Stimulated activated CD8-positive, alpha-beta memory T cell treated with anti-CD3 and anti-CD28 coated beads, Interleukin-4, amount 100 ng/mL, for 4 hours (primary cell): ENCODE measurements at places on chromosomes 4 and X.

GRCh38 chr4:109494563-109494962 lies 60.9 kb downstream of the SEC24B start:
- no peak for DNase-seq

DNA sequence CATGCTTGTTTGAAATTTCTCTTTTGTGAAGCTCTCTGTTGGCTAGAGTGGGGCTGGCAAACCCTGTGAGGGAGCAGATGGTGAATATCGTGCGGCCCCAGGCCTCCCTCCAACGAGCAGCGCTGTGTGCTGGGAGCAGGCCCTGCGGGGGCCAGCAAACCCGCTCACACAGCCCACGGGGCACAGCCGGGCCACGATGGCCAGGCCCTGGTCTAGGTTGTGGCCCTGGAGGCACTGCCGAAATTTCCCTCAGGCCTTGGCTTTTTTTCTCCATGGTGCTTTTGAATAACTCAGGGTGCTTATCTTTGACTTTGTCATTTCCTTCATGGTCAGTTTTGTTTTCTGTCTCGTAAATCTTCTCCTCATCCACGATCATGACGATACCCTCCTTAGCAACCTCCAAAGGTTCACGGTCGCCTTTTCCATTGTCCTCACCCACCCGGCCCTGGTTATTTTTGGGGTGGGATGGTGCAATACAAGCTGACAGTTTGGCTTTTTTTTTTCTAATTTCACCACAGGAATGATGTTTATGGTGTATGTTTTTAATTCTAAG lies 20.7 kb downstream of the PCGF3 start:
- DNase-seq = no peak

DNA sequence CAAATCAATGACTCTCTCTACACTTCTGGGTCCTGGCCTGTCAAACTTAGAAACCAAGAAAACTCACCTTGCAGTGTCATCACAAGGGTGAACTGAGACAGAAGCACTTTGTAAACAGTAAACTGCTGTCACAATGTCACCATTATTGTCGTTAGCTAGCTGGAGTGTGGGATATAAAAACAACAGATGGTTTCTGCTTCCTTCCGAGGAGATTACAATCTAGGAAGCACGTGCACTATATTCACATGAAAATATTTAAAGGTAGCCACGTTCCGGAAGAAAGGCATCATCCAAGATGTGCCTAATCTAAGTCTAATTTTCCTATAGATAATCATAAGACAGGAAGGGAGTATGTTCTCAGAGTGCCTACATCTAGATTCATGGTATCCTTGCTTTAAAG lies 64.7 kb upstream of the ACSL1 start:
- no peak for DNase-seq

- DNase-seq = no peak
These were observed 132.9 kb upstream of the KLF8 start for GRCh38 chrX:56099271-56099670.

- DNase-seq = no peak
These were observed 188.4 kb upstream of the GALNT7 start for GRCh38 chr4:172980219-172980618.

DNA sequence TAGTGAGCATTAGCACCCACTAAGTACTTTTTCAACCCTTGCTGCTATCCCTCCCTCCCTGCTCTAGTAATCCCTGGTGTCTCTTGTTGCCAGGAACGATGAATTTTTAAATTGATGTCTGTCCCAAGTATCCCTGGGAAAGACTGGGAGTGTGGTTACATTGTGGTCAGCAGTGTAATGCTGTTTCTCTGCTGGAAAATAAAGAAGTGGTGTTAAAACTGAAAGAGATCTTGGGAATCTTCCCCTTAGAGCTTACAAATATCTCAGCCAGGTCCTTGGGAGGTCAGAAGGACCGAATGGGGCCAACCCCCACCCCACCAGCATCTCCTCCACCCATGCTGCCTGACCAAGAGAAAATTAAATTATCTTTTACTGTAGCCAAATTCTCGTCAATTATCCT lies 174.5 kb upstream of the MXRA5 start:
- DNase-seq = no peak

GRCh38 chrX:72176981-72177380 lies 4.6 kb upstream of the PIN4 start:
- no peak for DNase-seq

DNA sequence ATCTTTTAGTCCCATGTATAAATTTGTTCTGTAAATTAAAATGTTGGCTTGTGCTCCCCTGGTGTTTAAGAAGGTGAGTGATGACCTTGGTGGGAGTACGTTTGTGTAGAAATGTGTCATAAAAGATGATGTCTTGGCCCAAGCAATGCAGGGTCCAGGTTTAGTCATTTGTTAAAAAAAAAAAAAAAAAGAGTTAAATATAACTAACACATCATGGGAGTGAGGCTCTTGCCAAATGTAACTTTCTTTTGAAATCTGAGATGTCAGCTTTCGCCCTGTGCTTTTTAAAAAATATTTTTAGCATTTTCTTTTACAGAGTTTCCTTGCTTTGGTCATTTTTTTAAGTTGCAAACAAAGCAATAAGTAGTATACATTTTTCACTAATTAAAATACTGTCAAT lies 135.6 kb downstream of the FBXO8 start:
- no peak for DNase-seq

DNA sequence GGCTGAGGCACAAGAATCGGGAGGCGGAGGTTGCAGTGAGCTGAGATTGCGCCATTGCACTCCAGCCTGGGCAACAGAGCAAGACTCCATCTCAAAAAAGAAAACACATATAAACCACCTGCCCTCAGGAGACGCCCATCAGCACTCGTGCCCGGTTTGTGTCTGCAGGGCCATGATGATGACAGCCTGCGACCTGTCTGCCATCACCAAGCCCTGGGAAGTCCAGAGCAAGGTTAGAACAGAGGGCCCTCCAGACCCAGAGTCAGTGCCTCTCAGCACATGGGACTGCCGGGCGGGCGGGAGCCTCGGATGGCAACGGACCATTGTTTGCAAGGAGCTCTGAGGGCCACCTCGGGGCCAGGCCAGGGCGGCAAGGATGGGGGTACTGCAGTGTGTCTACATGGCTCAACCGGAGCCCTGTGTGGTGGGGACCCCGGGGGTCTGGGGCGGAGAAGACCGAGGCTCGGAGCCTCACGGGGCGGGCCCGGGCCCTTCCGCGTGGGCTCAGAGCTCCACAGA lies 9.3 kb downstream of the ATP5ME start:
- DNase-seq = no peak

- DNase-seq = no peak
These were observed 31.3 kb downstream of the NIPAL1 start for GRCh38 chr4:48047896-48048295.

- no peak for DNase-seq
These were observed 60.4 kb upstream of the BCOR start for GRCh38 chrX:40158036-40158706.

- no peak for DNase-seq
These were observed 54.1 kb downstream of the XAGE2 start for GRCh38 chrX:52422884-52423283.

DNA sequence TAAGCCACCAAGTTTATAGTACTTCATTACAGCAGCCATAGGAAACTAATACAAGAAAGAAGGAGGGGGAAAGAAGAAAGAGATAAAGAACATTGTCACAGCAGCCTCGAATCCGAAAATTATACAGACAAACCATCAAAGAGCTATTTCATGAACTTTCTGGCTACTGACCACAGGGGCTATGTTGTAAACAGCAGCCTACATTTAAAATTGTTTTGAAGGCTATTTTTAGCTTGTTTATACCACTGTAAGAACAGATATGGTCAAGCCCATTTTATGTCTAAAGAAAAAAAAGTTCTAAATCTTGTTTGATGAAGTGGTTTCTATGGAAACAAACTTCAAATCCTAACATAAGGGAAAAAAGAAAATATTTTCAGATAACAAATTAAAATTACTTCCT lies 282.1 kb downstream of the GABRG1 start:
- no peak for DNase-seq

GRCh38 chr4:81694176-81694913 lies 222.6 kb upstream of the RASGEF1B start:
- no peak for DNase-seq

DNA sequence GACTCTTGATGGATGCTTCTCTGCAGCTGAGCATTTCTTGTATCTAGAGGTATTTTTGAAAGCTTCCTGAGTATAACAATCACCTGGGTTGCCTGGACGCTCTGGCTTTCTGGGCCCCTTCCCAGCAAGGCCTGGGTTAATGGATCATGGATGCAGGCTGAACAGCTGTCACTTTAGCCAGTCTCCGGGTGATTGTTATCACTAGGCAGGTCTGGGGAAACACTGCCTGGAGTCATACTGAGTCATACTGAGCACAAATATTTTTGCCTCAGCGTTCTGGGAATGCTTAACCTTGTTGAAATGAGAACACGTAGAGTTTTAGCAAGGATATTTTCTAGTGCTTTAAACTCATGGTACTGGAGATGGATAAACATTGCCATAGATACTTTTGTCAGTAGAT lies 102.6 kb downstream of the PHEX start:
- no peak for DNase-seq

GRCh38 chr4:169906104-169906503 lies 120.1 kb downstream of the MFAP3L start:
- DNase-seq = no peak

DNA sequence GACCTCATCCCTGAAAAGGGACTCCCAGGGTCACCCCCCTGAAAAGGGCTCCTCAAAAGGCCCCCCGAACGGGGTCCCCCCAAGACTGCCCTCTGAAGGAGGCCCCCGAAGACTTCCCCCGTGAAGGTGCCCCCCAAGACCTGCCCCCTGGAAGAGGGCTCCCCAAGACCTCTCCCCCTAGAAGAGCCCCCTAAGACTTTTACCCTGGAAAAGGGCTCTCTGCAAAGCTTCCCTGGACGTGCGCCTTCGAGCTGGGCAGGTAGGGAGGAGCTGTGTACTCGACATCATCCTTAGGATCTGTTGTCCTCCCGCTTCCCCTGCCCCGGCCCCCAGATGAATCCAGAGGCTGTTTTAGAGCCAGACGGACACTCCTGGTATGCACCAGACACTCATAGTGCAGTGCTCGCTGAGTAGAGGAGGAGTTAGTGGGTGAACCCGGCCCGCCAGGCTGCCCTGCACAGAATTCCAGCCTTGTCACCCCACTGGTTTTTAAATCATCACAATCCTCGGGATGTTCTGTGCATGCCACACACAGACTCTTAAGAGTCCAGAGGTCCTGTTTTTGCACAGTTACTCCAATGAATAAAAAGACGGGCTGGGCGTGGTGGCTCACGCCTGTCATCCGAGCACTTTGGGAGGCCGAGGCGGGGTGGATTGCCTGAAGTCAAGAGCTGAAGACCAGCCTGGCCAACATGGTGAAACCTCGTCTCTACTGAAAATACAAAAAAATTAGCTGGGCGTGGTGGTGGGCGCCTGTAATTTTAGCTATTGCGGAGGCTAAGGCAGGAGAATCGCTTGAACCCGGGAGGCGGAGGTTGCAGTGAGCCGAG lies 5.7 kb upstream of the SLC25A6 start:
- no peak for DNase-seq

DNA sequence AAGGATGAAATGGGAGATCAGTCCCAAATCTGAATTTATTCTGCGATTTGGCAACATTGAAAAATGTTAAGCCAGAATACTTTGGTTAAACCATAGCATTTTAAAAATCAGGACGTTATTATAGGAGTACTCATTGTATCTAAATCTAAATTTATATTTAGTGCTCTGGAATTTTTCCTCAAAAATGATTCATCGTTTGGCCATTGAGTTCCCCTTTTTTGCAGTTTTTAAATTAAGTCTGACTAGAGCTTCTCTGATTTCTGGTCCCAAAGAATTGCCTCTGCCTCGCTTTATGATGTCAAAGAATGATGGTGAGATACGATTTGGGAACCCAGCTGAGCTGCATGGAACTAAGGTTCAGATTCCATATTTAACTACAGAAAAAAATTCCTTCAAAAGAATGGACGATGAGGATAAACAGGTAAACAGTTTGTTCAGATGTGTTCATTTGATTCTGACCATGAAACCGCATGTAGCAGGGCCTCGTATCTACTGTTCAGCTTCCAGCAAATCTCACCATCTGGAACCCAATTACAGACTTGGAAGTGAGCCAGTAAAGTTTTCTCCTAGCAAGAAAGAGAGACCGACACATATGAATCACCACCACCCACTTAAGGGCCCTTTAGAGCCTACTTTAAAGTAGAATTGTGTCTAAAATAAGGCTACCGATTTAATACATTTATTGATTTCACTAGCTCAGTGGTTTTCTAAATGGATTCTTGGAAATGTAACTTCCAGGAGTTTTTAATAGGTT lies 75.6 kb downstream of the REPS2 start:
- DNase-seq = no peak

DNA sequence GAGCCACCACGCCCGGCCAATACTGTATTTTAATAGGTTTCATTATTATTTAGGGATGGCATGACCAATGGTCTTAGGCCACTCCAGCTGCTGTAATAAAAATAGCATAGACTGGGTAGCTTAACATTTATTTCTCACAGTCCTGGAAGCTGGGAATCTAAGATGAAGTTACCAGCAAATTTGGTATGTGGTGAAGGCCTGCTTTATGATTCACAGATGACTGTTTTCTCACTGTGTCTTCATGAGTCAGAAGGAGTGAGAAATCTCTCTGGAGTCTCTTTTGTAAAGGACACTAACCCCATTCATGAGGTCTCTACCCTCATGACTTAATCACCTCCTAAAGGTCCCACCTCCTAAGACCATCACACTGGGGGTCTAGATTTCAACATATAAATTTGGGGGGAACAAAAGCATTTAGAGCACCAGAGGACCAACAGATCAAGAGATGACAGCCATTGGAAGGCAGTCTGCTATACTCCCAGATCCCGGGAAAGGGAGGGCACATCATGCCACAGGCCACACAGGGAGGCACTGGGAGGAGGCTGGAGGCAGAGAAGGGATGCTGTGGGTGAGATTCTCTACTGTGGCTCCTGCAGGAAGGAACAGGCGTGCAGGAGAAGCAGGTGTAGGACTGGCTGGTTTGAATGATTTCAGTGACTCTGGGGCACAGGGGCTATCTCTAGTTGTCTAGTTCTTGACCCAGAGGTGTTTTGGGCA lies 335.8 kb upstream of the SFRP2 start:
- DNase-seq = no peak

GRCh38 chrX:54819201-54819600 lies 11.7 kb downstream of the MAGED2 start:
- no peak for DNase-seq

DNA sequence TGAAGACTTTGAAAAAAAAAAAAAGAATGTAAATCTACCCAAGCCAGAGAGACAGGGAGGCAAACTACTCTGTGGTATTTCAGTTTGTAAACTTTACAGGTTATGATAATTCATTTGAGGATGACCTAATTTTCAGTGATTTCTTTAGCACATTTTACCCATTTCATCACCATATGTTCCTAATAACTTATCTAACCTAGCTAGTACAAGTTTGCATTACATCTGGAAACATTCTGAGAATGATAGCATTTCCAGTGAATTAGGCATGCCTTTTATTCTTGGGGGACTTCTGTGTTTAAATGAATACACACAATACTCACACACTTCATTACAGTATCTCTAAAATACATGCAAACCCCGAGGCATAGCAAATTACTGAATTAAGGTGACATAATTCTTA lies 1055.5 kb downstream of the PCDH18 start:
- no peak for DNase-seq

DNA sequence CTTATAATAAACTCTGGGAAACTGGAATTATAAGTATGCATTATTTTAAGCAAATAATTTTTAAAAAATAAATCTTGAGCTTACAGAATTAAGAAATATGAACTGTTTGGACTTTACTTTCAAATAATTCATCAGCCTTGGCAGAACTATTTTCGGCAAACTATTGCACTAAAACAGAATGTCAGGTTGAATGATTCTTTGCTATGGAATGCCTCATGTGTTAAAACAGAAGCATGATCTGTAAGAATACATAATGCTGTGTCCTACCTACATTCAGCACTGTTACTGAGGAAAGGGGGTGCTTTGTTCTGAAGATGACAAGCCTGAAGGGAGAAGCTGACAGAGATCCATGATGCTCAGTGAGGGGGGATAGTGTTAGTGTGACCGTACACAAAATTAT lies 55.6 kb upstream of the EXOC1L start:
- DNase-seq = no peak
